ENCODE measurements at places on chromosomes 1 and 21. TPM values are rescaled to one million over a fixed set of nuclear protein-coding genes. Genes with fewer than 3 reads are reported as not detected.

DNA sequence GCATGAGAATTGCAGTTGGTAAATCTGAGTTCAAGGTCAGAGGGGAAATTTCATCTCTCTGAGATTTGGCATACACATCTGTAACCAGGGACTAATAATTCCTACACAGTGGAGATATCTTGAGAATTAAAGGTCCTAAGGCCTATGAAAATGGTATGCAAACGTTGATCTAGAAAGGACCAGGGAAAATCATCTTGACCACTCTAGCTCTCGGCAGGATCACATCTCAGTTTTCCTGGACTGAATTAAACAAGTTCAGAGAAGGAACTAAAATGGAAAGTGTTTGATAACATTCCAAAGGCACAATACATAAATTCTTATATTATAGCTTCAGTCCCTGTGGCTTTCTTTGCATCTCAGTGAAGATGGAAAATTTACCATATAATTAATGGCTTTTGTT is 28.5 kb upstream of the SIPA1L2 start:
- no peak for DNase-seq

DNA sequence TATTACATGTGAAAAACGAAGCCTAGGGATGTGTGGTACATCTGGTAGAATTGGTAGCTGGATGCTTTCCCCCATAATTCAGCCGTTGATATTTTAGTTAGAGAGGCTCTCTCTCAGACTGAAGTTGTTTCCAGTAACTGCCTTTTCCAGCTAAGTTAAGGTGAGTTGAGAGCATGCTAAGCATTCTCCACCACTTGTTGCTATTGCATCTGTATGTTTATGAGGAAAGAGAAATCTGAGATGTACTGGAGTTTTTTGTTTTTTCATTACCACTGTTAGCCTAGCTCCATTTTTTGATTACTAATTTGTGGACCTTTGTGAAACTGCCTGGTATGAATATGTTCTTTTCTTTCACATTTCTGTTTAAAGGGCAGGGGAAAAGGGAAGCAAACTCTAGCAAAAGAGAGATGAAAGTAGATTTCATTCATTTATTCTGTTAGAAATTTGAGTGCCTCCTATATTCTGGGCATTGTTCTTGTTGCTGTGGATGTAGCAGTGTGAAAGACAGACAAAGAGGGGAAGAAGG is 189.9 kb upstream of the CACYBP start:
- no peak for DNase-seq

GRCh38 chr1:171844381-171844780 is 3.1 kb downstream of the DNM3 start:
- DNase-seq: no peak

DNA sequence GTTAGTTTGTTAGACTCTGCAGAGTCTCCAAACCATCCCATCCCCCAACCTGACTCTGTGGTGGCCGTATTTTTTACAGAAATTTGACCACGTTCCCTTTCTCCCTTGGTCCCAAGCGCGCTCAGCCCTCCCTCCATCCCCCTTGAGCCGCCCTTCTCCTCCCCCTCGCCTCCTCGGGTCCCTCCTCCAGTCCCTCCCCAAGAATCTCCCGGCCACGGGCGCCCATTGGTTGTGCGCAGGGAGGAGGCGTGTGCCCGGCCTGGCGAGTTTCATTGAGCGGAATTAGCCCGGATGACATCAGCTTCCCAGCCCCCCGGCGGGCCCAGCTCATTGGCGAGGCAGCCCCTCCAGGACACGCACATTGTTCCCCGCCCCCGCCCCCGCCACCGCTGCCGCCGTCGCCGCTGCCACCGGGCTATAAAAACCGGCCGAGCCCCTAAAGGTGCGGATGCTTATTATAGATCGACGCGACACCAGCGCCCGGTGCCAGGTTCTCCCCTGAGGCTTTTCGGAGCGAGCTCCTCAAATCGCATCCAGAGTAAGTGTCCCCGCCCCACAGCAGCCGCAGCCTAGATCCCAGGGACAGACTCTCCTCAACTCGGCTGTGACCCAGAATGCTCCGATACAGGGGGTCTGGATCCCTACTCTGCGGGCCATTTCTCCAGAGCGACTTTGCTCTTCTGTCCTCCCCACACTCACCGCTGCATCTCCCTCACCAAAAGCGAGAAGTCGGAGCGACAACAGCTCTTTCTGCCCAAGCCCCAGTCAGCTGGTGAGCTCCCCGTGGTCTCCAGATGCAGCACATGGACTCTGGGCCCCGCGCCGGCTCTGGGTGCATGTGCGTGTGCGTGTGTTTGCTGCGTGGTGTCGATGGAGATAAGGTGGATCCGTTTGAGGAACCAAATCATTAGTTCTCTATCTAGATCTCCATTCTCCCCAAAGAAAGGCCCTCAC is at the start of gene OLIG2:
Gene OLIG2, plus strand, starts transcription at position 447 of the 954 bp plus-strand sequence. CDS start 928 bp downstream, outside the sequence.
- peak; percentile 91 for DNase-seq

- peak; percentile 27 for DNase-seq
These were observed 12.3 kb upstream of the IFNLR1 start for GRCh38 chr1:24199291-24199900.

- DNase-seq: no peak
These were observed 58.0 kb upstream of the PRMT6 start for GRCh38 chr1:106998431-106999002.

GRCh38 chr1:226350519-226350865 is 41.5 kb upstream of the LIN9 start:
- no peak for DNase-seq

- peak; percentile 62 for DNase-seq
These were observed 22.7 kb downstream of the UTP25 start for GRCh38 chr1:209850342-209850979.

- DNase-seq: no peak
These were observed 32.5 kb downstream of the CDKN2C start for GRCh38 chr1:51002516-51002915.

GRCh38 chr1:29259802-29260441 is 23.6 kb downstream of the PTPRU start:
- no peak for DNase-seq

PEAR1 gene
- total RNA-seq: 0.31 TPM

TAL1 gene
- 1.6 TPM for total RNA-seq

Data from occipital lobe (tissue), 3 donors.